ENCODE measurements at places on chromosomes 2 and 18. TPM values are rescaled to one million over a fixed set of nuclear protein-coding genes. Genes with fewer than 3 reads are reported as not detected.

Gene PKDCC
- 134 TPM for total RNA-seq

Gene PARD6G
- total RNA-seq = 12.0 TPM

Gene CDCA7
- 48.9 TPM for total RNA-seq

Gene ATP6V1C2
- total RNA-seq = 1.2 TPM

Gene APLF
- total RNA-seq = 3.7 TPM

Gene PLCD4
- total RNA-seq = 0.42 TPM

Gene DCC
- total RNA-seq = 0.35 TPM

Gene VWA3B
- not detected for total RNA-seq

All from H9 (cell line).